ENCODE measurements at places on chromosomes 12 and 14. TPM values are rescaled to one million over a fixed set of nuclear protein-coding genes. Genes with fewer than 3 reads are reported as not detected.

The AP4S1 gene
- 8.6 TPM for total RNA-seq

- H3K27me3 ChIP-seq: no peaks in the 10 kb centered on the region
- H3K36me3 ChIP-seq: peaks cover 38% of the 10 kb centered on the region
- peaks cover 51% of the 10 kb centered on the region for H3K4me1 ChIP-seq
- no peak for DNase-seq
- no peak overlapping the region for H3K27ac ChIP-seq
These were observed 5.0 kb downstream of the CDCA4 start for GRCh38 chr14:105015905-105016304.

GRCh38 chr12:119208626-119209061 lies 29.9 kb downstream of the HSPB8 start:
- DNase-seq: no peak
- H3K27me3 ChIP-seq: peaks cover 68% of the 10 kb centered on the region
- H3K4me3 ChIP-seq: no peak overlapping the region

- H3K36me3 ChIP-seq: no peaks in the 10 kb centered on the region
- no peak overlapping the region for H3K27ac ChIP-seq
- no peak overlapping the region for H3K4me3 ChIP-seq
- DNase-seq: peak; percentile 79
These were observed 387.9 kb downstream of the DAD1 start for GRCh38 chr14:22200977-22201605.

DNA sequence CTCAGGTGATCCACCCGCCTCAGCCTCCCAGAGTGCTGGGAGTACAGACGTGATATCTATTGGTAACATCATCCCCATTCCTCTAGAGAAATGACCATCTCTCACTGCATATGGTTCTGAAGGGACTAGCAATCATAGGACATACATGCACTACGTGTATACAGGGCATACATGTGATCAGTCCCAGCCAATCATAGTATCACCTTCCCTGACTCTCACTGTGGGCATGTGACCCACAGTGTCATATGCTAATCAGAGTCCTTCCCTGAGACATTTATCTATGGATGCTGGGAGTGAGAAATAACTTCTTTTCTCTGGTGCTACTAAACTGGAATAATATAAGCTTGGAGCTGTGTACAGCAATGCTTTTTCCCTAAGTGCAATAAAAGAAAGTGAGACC lies 12.1 kb upstream of the FBXW8 start:
- no peak for DNase-seq
- peaks cover 10% of the 10 kb centered on the region for H3K27me3 ChIP-seq
- no peak overlapping the region for H3K4me3 ChIP-seq

- H3K27me3 ChIP-seq: peaks cover 4% of the 10 kb centered on the region
- no peak overlapping the region for H3K27ac ChIP-seq
- H3K36me3 ChIP-seq: no peaks in the 10 kb centered on the region
- no peak for DNase-seq
These were observed 196.6 kb upstream of the DCN start for GRCh38 chr12:91379051-91379775.

- no peak overlapping the region for H3K4me3 ChIP-seq
- H3K36me3 ChIP-seq: no peaks in the 10 kb centered on the region
- no peaks in the 10 kb centered on the region for H3K4me1 ChIP-seq
- no peak overlapping the region for H3K27ac ChIP-seq
- DNase-seq: no peak
These were observed 42.4 kb upstream of the GPATCH2L start for GRCh38 chr14:76109087-76109880.

- no peaks in the 10 kb centered on the region for H3K27me3 ChIP-seq
- peaks cover 20% of the 10 kb centered on the region for H3K36me3 ChIP-seq
- peak; percentile 84 for DNase-seq
- peaks cover 36% of the 10 kb centered on the region for H3K4me1 ChIP-seq
These were observed 2.2 kb upstream of the NFKBIA start for GRCh38 chr14:35406506-35407305.

The FERMT2 gene
- 38.3 TPM for total RNA-seq

DNA sequence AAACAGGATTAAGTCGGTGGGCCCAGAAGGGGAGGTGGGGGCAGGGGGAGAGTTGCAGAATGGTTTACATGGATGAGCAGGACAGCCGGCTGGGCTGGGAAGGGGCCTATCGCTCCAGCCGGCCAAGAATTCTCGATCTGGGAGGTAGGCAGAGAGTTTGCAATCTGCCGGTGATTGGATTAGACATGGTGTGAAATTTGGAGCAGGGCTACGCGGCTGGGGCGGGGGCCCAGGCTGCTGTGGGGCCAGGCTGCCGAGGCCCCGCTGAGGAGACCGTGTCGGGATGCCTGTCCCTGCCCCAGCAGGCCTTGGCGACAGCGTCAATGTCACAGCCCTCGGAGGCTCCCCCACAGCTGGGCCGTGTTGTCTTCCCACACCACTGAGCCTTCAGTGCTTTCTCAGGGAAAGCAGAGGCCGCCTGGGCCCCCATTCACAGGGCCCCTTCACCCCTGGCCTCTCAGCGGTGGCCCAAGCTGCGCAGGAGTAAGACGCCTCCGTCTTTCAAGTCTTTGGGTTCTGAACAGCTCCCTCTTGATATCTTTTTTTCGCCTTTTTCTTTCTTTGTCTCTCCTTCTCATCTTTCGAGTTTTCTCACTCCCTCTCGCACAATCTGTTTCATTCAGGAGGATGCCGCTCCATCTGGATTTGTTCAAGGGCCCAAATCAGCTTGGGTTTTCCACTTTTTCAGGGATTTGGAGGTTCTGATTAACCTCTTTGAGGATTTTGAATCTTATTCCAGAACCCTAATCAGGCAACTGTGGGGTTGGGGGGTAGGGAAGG lies 117.5 kb upstream of the PARP11 start:
- no peak overlapping the region for H3K4me3 ChIP-seq
- H3K27me3 ChIP-seq: peaks cover 18% of the 10 kb centered on the region
- no peak overlapping the region for H3K27ac ChIP-seq
- no peaks in the 10 kb centered on the region for H3K36me3 ChIP-seq

All from A673 (cell line).